Urinary bladder (tissue), 4 donors: ENCODE measurements at places on chromosomes 12 and 14. TPM values are rescaled to one million over a fixed set of nuclear protein-coding genes. Genes with fewer than 3 reads are reported as not detected.
A peak's percentile ranks its signal among the peaks of the same experiment; 100 is the strongest.

BHLHE41 gene
- 3.5 TPM for total RNA-seq

TAS2R20 gene
- 23.7 TPM for total RNA-seq

- DNase-seq: no peak
These were observed 50.0 kb downstream of the SOX5 start for GRCh38 chr12:23899434-23899833.

TAS2R13 gene
- total RNA-seq: 14.3 TPM

DNA sequence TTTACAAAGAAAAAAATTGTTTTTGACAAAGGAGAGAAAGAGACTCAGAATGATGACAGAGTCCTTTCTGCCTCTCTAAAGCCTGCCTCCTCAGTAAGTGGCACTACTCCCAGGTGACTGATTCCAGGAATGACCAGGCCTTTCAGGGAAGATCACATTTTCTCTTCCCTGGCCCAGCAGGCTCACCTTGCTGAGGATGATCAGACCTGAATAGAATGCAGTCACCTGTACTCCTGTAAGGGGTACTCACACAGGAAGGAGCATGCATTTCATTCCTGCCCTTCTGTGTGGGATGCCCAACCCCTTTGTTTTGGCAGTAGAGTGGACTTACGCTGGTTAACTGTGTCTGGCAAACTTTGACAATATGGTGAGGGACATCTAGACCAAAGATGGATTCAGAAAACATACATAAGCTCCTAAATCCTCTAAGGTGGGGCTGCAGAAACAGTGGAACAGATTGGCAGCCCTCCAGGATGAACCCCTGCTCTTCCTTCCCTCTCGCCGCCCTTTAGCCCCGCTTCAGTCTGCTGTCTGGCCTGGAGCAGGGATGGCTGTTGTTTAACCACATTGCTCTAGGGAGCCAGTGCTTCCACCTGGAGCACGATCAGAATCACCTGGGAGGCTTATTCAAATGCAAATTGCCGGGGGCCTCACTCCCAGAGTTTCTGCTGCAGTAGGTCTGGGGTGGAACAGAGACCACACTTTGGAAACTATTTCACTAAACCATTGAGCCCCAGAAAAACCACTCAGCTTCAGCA lies 29.8 kb downstream of the ERG28 start:
- DNase-seq: no peak

GRIP1 gene
- 9.8 TPM for total RNA-seq

DACT1 gene
- 83.9 TPM for total RNA-seq

DNA sequence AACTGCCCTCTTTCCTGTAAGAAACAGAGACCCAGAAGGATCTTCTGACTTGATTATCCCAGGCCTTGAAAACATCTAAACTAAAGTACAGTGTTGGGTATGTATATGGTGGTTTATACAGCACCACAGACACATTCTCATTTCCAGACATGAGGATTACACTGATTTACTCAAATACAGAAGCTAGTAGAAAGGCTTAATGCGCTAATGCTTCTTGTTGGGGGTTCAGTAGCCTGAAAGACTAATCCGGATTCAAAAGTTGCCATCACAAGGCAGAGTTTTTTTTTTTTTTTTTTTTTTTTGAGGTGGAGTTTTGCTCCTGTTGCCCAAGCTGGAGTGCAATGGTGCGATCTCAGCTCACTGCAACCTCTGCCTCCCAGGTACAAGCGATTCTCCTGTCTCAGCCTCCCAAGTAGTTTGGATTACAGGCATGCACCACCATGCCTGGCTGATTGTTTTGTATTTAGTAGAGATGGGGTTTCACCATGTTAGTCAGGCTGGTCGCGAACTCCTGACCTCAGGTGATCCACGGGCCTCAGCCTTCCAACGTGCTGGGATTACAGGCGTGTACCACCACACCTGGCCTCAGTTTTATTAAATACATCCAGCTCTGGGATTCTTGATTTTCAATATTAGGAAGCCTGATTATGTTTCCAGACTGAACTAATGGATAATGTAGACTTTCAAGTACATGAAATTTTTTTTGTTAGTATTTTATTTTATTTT lies 46.3 kb upstream of the HECTD1 start:
- no peak for DNase-seq

GRCh38 chr12:50251619-50252252 lies 31.6 kb downstream of the LIMA1 start:
- DNase-seq: peak; percentile 56

GRCh38 chr14:39107591-39107996 lies 4.6 kb upstream of the SEC23A start:
- no peak for DNase-seq

- no peak for DNase-seq
These were observed 504 bp downstream of the WNT5B start for GRCh38 chr12:1629338-1630132.

DAZAP2 gene
- total RNA-seq: 89.1 TPM

DNA sequence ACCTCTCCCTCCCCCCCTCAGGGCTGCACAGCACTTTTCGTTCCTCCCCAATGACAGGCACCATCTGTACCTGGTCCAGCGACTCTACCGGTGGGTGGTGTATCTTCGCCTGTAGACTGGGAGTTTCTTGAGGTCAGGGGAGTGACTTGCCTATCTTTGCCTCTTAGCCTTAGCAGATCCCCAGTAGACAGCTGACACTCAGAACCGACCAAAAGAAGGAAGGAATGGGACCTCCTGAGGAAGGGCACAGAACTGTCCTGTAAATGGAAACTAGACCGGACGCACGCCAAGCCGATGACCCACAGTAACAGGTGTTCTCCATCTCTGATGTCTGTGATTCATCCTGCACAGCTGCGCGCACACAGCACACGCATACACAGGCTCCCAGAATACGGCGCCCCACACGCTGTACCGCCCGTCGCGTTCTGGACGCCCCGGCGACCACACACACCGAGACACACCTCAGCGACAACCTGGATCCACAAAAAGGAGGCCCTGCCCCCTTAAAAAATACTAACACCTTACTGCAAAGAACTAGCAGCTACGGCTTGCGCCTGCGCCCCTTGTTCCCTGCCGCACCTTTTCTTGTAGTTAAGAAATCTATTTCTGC lies 673 bp upstream of the TTC9 start:
- no peak for DNase-seq

NAV3 gene
- 97.2 TPM for total RNA-seq

- DNase-seq: peak; percentile 28
These were observed 194.6 kb downstream of the PAX9 start for GRCh38 chr14:36856095-36856878.

DNA sequence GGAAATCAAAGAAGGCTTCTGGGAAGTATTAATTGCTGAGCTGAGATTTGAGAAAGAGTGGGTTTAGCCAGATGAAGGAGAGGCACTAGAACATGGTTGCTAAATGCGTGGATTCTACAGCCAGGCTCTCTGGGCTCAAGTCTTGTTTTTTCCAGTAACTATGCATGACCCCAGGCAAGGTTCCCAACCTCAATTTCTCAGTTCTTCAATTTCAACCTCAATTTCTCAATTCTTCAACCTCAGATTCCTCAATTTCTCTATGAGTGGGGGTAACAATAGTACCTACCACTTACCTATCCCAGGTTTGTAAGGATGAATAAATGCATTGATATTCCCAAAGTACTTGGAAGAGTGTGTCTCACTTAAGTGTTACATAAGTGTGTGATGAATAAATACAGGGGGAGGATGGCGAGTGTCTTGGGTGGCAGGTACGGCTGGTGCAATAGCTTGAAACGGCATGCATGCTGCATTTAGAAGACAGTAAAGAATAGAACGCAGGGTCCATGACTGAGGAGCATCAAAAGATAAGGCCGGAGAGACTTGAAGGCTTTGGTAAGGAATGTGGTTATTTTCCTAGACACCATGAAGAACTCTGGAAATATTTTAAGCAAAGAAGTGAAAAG lies 149.1 kb upstream of the ATP2B1 start:
- no peak for DNase-seq

- no peak for DNase-seq
These were observed 39.8 kb downstream of the ELK3 start for GRCh38 chr12:96233939-96234461.

SELPLG gene
- total RNA-seq: 3.6 TPM

- DNase-seq: no peak
These were observed 162.9 kb downstream of the ADGRD1 start for GRCh38 chr12:131116468-131117117.

NID2 gene
- 102 TPM for total RNA-seq

- no peak for DNase-seq
These were observed 431.8 kb downstream of the SLC6A15 start for GRCh38 chr12:84480803-84481202.

DNA sequence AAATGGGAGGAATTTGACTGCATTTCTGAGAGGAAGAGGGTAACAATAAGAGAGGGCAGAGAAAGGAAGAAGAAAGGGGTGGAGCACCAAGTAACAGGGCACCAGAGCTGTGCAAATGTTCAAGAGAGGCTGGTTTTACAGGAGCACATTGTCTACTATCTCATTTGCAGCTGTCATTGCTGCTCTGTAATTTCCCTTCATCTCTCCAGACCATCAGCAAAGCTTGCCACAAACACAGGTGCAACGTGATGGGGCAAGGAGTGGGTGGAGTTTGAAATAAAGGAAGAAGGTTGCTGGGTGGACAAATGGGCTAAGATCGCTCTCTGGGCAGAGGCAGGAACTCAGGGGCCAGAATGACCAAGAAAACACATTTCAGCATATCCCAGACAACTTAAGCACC lies 47.9 kb upstream of the PLEKHG6 start:
- no peak for DNase-seq

GLIPR1L1 gene
- not detected for total RNA-seq

- no peak for DNase-seq
These were observed 188.8 kb downstream of the EPS8 start for GRCh38 chr12:15600223-15600935.

RERGL gene
- total RNA-seq: 2.0 TPM

DNA sequence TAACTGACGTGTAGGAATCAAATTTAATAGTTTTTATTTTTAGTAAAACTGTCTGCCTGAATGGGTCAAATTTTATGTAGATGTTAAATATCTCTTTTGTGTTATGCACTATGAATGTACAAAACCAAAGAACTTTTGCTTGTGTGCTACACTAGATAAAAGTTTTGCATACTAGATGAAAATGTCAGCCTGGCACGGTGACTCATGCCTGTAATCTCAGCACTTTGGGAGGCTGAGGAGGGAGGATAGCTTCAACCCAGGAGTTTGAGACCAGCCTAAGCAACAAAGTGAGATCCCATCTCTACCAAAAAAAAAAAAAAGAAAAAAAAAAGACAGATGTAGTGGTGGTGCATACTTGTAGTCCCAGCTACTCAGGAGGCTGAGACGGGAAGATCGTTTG lies 11.1 kb downstream of the AEBP2 start:
- no peak for DNase-seq

GRCh38 chr12:81207664-81208063 lies 129.8 kb downstream of the ACSS3 start:
- no peak for DNase-seq

- DNase-seq: peak; percentile 23
These were observed 207.2 kb upstream of the SRRM4 start for GRCh38 chr12:118773956-118774723.

DNA sequence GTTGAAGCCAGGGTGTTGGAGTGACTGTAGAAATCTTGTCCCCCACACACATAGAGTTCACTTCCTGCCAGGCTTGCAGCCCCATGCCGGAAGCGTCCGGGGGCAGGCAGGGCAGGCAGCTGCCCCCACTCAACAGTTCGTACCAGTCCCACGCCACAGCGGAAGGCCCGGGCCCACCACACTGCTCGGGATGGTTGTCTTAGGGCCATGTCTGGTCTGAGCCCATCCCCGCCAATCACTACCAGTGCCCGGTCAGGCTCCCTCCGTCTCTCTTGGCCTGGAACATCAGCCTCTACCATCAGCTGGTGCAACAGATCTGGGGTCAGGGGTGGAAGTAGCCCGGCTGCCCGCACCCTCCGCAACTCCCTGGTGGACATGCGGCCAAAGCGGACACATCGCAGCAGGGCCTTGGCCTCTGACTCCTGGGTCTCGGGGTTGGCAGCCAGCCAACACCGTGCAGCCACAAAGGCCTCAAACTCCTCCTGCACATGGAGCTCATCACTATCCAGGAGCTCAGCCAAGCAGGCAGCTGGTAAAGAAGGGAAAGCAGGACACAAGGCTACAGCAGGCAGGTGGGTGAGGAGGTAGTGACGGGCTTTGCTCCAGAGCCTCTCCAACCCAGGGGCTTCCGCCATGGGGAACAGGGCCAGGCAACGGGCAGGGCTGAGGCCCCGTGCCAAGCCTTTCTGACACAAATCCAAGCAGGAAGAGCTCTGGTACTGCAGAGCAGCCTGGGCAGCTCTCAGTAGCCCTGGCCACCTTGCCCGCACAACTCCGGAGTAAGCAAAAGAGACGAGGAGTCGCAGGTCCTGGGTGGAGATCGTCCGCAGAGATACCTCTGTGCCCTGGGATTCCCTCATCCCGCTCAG lies 5.9 kb downstream of the KLHL33 start:
- no peak for DNase-seq
